Thoracic aorta (tissue), 2 donors: ENCODE measurements at places on chromosomes 5 and 9.

GRCh38 chr9:110579862-110580219 is 300 bp upstream of the SVEP1 start:
- DNase-seq = no peak

DNA sequence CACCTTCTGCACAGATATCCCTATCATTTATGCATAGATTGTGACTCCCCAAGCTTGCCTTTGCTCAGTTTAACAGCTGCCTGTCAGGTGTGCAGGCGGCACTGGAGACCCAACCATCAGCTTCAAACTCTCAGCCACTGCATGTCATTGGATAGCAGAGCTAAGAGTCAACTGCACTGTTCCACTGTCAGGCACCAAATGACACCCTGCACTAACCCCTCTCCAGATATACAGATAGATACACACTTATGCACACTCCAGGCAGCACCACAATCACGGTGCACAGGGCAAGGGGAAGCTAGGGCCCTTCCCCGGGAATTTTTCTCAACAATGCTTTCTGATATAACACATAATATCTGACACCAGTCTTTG is 142.3 kb downstream of the BNC2 start:
- no peak for DNase-seq

DNA sequence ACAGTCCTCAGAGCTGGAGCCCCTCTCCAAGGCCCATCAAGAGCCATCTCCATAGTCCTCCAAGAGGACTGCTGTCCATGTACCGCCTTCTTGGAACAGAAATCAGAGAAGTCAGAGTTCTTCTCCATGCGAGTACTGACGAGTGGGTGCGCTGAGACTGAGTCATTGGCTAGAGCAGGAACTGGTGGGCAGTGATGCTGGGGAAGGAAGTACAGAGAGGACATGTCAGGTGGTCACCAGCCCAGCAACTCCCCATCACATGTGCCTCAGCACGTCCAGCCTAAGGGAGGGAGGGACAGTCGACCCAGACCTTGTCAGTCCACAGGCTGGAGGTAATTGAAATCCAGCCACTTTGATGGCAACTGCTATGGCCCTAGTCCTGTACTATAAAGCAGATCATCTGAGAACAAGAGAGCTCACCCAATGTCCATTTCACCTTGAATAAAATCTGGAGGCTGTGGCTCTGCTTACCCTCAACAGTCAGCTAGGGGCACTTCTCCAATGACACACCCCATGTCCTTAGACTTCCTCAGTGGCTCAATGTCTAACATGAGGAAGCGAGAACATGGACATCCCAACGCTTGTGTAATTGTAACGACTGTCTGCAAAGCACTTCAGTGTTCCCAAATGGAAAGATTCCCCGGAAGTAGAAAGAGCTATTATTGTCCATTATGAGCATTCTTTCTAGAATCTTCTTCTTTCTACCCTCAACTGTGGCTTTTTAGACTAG is 15.0 kb upstream of the FBP1 start:
- DNase-seq = no peak

GRCh38 chr5:131369558-131369957 is 105.7 kb downstream of the CDC42SE2 start:
- no peak for DNase-seq

- DNase-seq = no peak
These were observed 84.9 kb downstream of the ISL1 start for GRCh38 chr5:51468196-51468595.

- no peak for DNase-seq
These were observed 399.9 kb upstream of the ADAMTSL1 start for GRCh38 chr9:18074041-18074440.
